ENCODE measurements at places on chromosomes 13 and 19. TPM values are rescaled to one million over a fixed set of nuclear protein-coding genes. Genes with fewer than 3 reads are reported as not detected.

Gene SPACA4
- not detected for polyA plus RNA-seq

- DNase-seq, result no peak
Measured at GRCh38 chr13:87042946-87043345, 628.2 kb upstream of the SLITRK5 start.

Gene NCAN
- not detected for polyA plus RNA-seq

Gene ZNF835
- 1.7 TPM for polyA plus RNA-seq

DNA sequence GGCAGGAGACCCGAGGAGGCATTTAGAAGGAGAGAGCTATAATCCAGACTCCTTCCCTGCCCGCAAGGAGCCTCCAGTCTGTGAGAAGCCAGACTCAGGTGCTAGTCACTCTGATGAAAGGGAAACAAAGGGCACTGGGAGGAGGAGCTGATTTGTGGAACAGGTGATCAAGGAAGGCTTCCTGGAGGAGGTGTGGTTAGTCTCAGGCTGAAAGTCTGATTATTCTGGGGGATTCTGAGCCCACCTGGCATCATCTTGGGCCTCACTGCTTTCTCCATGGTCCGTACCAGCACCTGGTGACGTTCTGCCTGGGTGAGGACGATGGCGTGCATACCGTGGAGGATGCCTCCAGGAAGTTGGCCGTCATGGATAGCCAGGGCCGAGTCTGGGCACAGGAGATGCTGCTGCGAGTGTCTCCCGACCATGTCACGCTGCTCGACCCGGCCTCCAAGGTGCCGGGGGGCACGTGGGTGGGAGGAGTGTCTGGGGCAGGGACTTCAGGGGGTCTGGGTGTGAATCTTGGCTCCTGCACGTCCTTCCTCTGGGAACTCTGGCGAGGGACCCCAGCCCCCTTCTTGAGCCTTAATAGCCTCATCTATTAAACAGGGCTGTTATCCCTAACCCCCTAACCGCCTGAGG is 3.9 kb downstream of the EPS8L1 start:
- DNase-seq, result no peak
